ENCODE measurements at places on chromosomes 16 and 17.
A peak's percentile ranks its signal among the peaks of the same experiment; 100 is the strongest.

DNA sequence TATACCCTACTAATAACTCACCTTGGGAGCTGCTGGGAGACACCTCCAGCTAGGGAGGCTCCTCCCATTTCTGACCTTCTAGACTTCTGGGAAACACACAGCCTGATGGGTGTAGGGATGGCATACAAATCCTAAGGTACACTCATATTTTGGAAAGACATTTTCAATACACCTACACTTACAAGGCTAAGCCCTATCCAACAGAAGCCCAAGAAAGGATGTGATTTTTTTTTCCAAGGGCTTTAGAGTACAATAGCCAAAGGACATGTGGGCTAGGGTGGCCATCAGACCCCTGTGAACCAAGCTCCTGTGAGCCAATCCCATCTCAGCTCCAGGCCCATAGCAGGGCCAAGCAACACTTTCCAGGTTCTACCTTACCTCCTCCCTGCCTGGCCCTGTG lies 143.9 kb downstream of the AATF start:
- no peak for DNase-seq

- DNase-seq = no peak
These were observed 18.7 kb downstream of the MPRIP start for GRCh38 chr17:17060930-17061329.

GRCh38 chr17:42284024-42284369 lies 4.3 kb upstream of the STAT5A start:
- no peak for DNase-seq

DNA sequence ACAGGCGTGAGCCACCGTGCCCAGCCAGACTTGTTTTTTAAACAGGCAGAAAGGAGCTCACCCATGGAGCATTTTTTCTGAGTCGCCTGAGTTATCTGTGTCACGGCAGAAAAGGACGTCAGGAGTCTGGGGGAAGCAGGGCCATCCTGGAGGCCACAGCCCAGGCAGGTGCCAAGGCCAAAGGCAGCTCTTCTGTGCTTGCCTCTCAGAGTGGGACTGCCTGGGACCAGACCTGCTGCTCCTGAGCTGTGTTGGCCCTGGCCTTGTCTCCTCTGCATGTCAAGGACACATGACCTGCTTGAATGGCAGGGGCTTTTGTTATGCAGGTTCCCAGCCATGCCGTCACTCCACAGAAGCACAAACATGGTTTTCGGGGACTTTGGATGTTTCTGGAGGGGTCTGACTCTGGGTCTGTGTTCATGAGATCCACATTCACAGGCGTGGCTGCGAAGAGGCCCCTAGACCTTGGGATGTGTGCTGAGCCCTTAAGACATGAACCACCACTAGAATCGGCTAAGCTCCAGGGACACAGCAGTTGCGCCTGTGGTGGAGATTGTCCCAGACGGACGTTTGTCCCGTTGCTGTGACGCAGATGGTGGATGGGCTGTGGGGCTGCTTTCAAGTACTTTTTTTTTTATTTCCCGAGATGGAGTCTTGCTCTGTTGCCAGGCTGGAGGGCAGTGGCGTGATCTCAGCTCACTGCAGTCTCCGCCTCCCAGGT lies 33.8 kb downstream of the FOXK2 start:
- DNase-seq = no peak

DNA sequence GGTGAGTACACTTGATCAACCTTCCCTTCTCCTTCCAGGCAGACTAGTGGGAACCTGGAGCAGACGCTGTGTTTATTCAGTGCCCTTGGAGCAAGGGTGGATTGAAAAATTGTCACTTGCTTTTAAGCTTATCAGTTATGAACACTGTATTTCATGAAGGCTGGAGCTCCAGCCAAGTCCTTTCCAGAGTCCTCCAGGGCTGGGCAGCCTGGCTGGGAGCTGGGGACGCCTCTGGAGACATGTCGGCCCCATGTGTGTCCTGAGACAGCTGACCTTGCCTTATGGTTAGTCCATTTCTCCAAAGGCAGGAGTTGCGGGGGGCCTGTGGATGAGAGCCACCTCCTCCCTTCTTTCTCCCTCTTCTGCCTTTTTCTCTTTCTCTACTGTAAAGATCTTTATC lies 67.0 kb downstream of the RAP1GAP2 start:
- no peak for DNase-seq

DNA sequence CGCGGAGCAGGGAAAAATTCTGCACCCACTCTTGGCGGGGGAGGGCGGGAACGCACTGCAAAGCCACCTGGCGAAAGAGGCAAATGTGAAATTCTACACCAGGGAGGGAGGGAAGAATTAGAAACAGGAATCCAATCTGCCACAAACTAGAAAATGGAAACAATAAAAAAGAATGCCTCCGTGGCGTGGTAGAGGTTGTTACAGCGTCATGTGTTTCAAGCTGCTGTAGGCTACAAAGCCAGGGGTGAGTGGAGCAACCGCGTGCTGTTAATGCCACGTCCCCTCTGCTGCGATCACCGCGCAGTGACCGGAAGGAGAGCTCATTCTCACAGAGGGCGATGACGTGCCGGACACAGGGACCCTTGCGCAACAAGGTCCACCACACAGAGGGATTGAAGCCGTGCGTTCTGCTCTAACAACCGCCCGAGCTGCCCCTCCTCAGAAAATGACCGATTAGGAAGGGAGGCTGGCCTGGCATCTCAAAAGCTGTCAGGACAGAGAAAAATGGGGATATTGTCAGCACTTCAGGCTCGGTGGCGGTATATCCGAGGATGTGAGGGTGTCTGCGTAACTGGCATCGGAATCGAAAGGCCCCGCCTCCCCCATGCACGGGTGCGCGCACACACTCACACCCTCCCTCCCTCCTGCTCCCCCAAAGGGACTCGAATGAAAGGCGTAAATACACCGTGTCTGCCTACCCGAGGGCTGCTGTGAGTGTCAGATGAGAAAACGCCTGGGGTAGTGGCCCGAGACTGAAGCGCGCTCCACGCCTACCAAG lies 70.8 kb upstream of the TNRC6C start:
- DNase-seq = peak; percentile 80

- no peak for DNase-seq
These were observed 79.6 kb downstream of the PGS1 start for GRCh38 chr17:78458091-78458490.
